ENCODE measurements at places on chromosomes 13 and 19.

DNA sequence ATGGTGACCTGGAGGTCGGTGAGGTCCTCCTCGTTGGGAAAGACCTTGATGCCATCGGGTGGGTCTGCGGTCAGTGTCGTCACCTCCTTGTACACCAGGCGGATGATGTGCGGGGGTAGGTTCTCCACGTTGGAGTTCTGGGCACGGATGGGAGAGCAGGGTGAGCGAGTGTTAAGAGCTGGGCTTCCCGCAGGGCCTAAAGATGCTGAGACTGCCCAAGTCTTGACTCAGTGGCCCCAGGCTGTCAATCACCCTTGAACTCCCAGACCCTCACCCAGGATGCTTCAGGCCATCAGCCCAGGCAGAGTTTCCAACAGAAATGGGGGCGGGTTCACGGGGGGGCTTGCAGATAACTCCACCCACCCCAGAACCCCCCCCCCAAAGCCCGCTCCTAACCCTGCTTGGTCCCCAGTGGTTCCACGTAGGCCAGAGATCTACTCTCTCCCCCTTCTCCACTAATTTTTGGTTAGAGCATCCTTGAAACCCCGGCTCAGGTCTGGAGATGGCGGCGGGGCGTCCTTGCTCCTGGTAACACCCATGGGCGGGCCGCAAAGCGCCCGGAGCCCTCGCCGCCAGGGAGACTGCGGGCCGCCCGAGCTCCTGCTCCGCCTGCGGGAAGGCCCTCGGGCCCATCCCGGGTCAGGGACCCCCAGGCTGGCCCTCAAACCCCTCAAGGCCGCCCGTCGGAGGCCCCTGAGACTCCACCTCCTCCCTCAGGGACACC is 600 bp downstream of the UBE2S start:
- no peak for DNase-seq

DNA sequence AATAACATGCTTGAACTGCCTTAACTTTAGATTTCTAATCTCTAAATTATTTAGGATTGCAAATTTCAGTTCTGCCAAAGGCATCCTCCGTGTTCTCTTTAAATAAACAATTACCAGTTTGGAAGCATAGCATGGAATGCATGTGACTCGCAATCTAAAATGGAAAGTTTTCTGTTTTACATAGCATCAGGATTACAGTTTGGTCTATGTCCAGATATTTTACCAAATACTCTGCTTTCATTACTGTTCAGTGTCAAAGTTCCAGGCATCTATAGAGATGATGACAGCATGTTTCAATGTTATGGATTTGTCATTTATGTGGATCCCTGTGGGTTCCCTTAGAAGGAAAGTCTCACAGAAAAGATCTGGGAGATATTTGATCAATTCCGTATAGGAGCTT is 16.8 kb downstream of the FLT1 start:
- no peak for DNase-seq

- no peak for DNase-seq
These were observed 7.2 kb upstream of the PNMA8B start for GRCh38 chr19:46502891-46503290.

GRCh38 chr13:43005460-43006236 is 13.6 kb upstream of the EPSTI1 start:
- no peak for DNase-seq

GRCh38 chr19:8615024-8615423 is 4.5 kb upstream of the ADAMTS10 start:
- no peak for DNase-seq

- no peak for DNase-seq
These were observed 1.6 kb downstream of the WDR88 start for GRCh38 chr19:33133438-33134031.

- no peak for DNase-seq
These were observed 7.0 kb downstream of the HIF3A start for GRCh38 chr19:46303691-46304397.

DNA sequence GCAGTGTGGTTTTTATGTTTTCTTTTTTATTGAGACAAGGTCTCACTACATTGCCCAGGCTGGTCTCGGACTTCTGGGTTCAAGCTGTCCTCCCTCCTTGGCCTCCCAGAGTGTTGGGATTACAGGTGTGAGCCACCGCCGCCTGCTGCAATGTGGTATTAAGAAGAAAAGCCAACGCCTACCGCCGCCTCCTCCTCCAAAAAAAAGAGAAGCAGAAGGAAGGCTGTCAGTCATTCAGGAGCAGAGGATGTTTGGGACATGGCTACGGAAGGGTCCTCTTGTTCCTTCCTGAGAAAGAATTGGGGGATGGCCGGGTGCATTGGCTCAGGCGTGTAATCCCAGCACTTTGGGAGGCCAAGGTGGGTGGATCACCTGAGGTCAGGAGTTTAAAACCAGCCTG is 1.2 kb downstream of the PPP1R37 start:
- no peak for DNase-seq

DNA sequence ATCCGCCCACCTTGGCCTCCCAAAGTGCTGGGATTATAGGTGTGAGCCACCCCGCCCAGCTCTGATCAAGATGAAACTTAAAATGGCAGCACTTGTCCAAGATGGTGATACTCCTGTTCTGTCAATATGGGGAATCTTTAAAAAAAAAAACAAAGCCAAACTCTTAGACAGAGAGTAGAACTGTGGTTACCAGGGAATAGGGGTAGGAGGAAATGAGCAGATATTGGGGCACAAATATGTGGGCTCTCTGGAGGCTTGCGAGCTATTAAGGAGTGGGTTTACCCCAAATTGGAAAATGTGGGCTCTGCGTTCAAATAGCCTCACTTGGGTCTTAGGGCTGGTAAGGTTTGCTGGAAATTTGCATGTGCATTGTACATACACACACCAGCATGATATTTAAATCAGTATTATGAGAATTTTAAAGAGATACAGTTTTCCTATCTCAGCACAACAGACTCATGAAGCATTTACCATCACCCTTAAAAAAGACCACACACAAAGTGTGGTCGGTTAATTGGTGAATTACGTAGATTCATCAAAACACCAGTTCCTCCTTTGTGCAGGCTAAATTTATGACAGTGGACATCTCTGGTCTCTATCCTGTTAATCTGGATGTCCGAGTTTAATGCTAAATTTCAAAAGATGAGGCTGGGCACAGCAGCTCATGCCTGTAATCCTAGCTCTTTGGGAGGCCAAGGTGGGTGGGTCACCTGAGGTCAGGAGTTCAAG is 11.3 kb downstream of the CD70 start:
- no peak for DNase-seq

GRCh38 chr19:52094526-52095130 is 937 bp downstream of the ZNF841 start:
- DNase-seq, result no peak

GRCh38 chr19:49182848-49183375 is 25.3 kb downstream of the TRPM4 start:
- DNase-seq, result no peak

GRCh38 chr13:41601718-41602445 is 144.5 kb downstream of the RGCC start:
- no peak for DNase-seq

DNA sequence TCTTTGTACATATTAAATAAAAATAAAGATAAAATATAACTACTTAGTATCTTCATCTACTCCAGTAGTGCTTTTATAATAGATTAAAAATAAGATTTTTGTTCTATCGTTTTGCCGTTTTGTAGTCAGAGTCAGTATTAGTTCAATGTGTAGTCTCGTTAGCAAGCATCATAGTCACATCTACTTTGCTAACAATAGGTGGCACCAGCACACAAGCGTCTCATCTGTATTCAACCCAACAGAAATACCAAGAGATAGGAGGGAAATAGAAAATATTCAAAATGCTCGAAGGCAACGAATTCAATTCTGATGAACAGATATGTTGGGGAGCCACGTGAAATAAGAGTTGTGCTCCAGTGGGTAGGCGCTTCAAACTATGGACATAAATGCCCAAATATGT is 21.4 kb upstream of the MICU2 start:
- no peak for DNase-seq

DNA sequence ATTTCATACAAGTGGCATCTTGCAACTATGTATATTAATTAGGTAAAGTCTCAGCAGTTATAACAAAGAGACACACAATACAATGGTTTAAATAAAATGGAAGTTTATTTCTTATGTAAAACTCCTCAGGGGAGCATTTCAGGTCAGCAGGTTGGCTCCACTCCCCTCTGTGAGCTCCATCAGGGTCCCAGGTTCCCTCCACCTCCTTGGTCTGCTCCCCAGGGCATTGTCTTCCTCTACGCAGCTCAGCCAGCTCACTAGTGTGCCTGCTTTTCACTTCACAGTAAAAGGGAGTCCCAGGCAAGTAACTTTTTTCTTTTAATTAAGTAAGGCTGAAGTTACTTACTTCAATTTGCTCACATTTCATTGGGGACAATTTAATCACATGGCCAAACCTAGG is 135.3 kb upstream of the FNDC3A start:
- DNase-seq, result no peak

DNA sequence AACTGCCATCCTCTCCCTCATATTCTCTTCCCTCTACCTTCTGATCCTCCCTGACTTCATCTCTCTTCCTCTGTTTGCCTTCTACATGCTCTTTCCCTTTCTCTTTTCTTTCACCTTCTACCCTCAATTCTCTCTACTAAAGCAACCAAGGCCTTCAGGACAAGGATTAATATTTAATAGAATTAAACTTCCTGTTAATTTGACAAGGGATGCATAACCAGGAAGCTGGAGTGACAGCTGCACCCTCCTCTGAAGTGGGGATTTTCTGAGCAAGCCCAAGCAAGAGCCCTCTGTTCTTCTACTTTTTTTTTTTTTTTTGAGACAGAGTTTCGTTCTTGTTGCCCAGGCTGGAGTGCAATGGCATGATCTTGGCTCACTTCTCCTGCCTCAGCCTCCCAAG is 63.4 kb upstream of the MED4 start:
- no peak for DNase-seq

GRCh38 chr19:35177377-35178274 is 23.1 kb downstream of the FXYD5 start:
- DNase-seq, result no peak

GRCh38 chr19:9971166-9971897 is 35.0 kb upstream of the OLFM2 start:
- DNase-seq, result no peak

- no peak for DNase-seq
These were observed 36.7 kb downstream of the CAPN12 start for GRCh38 chr19:38707512-38708114.

DNA sequence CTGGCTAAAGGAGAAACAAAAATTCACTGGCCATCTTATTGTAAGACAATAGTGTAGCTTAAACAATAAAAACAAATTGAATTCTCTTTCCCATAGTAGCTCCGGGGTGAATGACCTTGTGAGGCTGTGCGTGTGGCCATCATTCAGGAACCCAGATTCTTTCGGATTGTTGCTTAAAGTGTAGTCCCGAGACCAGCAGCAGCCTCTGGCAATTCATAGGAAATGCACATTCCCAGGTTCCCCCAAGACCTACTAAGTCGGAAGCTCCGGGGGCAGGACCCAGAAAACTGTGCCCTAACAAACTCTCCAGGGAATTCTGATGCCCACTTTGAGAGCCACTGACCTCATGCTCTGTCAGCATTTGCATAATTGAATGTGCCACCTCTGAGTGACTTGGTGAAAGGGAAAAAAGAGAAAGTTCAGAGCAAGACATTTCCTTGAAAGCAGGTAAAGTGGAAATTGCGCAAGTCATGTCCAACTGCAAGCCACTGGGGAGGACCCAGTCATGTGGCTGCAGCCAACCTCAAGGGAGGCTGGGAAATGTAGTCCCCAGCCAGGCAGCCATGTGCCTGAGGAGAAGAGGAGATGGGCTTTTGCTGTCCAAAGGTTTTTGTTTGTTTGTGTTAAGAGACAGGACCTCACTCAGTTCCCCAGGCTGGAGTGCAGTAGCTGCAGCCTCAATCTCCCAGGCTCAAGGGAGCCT is 50.7 kb upstream of the PNMA8B start:
- DNase-seq, result no peak

DNA sequence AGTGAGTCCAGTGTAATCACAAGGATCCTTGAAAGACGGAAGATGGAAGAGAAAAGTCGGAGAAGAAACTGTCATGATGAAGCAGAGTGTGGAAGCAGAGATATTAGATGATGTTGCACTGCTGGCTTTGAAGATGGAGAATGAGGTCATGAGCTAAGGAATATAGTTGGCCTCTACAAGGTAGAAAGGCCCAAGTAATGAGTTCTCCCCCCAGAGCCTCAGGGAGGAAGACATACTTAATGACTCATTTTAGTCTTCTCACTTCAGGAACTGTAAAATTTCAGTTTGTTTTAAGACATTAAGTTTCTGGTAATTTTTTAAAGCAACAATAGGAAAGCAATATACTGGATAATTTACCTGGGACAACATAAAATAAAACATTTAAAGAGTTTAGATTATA is 1331.5 kb upstream of the PCDH20 start:
- DNase-seq, result no peak

DNA sequence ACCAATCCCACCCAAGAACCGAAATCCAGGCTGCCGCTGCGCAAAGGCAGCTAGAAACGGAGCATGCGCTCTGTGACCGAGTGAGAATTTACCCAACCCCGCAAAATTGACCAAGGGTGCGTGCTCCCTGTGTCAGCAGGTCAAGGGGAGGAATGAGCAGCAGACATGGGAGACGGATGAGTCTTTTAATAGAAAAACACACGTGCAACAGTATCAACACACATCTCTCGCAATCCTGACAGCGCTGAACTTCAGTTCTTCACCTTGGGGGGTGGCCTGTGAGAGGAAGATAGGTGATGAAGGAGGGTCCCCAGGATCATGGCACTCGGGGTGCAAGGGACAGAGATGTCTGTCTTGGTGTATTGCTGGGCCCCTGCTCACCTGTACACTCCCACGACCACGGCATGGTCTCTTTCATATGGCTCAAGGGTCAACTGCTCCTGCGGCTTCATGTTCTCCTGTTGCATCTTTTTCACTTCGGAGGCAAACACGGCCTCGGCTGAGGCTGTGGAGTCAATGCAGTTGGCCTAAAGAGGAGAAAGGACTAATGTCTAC is 402 bp upstream of the DYRK1B start:
- DNase-seq, result no peak

GRCh38 chr13:64749301-64749700 is 2480.8 kb downstream of the PCDH9 start:
- DNase-seq, result no peak

GRCh38 chr19:31527443-31527842 is 178.2 kb upstream of the TSHZ3 start:
- DNase-seq, result no peak

- no peak for DNase-seq
These were observed 40.8 kb upstream of the TPP2 start for GRCh38 chr13:102555914-102556553.

- no peak for DNase-seq
These were observed 136.1 kb upstream of the IRS2 start for GRCh38 chr13:109922518-109922917.

DNA sequence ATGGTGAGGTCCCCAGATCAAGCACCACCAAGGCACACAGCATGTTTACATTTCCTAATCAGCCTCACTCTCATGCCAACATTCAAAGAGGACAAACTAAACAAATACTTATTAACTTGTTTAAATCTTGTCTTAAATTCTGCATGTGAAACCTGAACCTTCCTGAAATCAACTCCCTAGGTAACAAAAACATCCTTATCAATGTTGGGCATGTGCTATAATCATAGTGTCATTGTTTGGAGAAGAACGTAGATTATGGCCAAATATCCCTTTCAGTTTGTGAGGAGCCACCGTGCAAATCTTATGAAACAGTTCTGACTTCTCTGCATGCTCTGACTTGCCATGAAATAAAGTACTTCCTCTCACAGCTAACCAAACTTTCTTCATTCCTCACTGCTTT is 123.8 kb downstream of the NDFIP2 start:
- no peak for DNase-seq
